ENCODE measurements at places on chromosomes 12 and 14.

GRCh38 chr12:96878704-96879103 is 28.4 kb upstream of the NEDD1 start:
- DNase-seq = no peak

GRCh38 chr12:52327830-52328500 is 6.8 kb upstream of the KRT83 start:
- no peak for DNase-seq

DNA sequence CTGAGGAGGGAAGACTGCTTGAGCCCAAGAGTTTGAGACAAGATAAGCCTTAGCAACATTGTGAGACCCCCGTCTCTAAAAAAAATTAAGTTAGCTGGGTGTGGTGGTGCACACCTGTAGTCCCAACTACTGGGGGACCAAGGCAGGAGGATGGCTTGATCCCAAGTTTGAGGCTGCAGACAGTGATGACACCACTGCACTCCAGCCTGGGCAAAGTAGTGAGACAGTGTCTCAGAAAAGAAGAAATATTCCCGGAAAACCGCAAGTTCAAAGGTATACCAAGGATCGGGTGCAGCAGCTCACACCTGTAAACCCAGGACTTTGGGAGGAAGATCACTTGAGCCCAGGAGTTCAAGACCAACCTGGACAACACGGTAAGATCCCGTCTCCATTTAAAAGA is 5.8 kb downstream of the PTGES3 start:
- DNase-seq = no peak

- no peak for DNase-seq
Observed at GRCh38 chr12:26226629-26227360, 31.4 kb downstream of the SSPN start.

GRCh38 chr12:3836641-3837040 is 36.6 kb downstream of the PARP11 start:
- DNase-seq = no peak

DNA sequence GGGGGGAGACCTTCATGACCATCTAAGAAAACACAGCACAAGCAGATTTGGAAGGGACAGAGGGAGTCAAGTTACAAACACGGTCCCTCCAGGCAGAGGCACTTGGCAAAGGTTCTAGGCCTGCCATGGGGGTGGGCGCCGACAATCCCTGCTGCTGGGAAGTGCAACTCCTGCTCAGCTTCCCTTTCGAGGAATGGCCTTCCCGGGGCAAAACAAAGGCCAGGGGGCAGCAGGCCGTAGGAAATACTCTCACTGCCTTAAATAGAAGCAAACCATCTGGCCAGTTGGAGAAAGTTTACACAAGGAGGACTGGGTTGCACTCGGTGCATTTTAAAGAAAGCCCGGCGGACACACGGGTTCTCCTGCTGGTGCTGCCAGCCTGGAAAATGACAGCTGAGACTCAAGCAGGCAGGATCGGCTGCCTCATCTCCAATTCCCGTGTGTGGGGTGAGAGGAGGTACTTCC is 65.8 kb downstream of the ITPK1 start:
- DNase-seq = no peak

DNA sequence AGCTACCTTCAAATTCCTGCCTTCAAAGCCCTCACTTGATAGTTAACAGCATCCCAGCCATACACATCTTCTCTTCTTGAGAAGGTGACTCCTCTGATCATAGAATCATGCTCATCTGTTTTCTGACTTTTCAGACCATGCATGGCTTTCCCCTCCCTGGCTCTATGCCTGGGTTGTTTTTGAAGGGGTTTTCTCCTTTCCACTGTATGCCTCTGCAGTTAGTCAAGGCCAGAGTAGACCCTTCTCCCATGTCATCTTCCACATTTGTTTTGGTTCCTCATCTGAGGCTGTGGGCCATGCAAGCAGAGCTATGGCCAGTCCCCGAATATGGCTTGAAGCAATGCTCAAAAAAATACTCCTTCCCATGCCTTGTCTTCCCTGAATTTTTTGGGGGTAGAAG is 14.3 kb upstream of the MCRS1 start:
- no peak for DNase-seq

DNA sequence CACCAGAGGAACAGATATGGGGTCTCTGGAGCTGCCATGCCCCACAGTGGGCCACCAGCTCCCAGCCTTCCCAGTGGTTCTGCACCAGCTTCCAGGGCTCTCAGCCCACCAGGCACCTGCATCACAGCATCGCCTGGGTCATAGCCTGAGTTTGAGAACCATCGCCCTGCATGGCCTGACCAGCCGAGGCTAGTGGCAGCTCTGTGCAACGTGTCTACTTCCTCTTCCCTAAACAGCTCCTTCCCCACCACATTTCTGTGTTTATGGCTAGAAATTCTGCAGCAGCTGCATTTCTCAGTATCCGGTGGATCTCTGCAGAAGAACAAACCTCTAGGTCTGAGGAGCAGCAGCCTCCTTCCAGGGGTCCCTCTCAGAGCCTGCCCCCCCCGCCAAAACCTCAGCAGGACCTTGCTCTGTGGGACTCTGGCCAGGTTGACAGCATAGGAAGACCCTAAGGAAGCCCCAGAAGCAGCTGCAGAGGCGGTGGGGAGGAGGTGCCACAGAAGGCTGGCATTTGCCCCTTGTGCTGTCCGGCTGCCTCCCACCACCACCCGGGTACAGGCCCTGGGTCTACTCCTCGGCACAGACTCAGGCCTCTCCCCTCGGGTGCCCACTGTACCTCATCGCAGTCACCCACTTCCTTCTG is 47.7 kb downstream of the PSMA6 start:
- no peak for DNase-seq

DNA sequence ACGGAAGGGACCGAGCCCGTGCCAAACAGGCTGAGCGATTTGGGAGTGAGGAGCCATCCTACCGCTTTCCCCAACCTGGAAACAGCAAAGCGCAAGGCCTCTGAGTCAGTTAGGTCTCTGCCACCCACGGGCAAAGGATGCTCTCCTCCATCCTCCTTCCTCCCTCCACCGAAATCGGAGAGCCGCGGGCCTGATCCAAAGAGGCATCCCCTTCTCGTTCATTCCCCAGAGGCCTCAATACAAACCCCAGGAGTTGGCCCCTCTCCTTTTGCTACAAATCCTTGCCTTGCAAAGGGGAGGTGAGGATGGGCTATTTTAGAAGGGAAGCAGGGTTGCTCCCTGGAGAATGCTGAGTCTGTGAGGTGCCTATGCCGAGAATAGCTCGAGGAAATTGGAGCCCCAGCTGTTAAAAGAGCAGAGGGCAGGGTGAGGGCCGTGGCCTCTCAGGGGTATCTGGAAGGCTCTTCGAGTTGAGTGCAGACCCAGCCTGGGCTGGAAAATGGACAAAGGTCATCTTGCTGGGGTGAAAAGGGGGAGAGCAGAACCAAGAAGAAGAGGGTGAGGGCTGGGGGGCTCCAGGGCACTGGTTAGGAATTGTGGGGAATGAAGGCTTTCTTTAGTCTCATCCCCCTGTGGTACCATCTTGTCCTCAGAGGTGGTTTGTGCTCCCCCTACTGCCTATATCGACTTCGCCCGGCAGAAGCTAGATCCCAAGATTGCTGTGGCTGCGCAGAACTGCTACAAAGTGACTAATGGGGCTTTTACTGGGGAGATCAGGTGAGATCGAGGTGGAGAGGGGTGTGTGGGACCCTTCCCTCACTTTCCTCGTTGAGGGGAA is 1.1 kb downstream of the TPI1 start:
- DNase-seq = peak; percentile 23

DNA sequence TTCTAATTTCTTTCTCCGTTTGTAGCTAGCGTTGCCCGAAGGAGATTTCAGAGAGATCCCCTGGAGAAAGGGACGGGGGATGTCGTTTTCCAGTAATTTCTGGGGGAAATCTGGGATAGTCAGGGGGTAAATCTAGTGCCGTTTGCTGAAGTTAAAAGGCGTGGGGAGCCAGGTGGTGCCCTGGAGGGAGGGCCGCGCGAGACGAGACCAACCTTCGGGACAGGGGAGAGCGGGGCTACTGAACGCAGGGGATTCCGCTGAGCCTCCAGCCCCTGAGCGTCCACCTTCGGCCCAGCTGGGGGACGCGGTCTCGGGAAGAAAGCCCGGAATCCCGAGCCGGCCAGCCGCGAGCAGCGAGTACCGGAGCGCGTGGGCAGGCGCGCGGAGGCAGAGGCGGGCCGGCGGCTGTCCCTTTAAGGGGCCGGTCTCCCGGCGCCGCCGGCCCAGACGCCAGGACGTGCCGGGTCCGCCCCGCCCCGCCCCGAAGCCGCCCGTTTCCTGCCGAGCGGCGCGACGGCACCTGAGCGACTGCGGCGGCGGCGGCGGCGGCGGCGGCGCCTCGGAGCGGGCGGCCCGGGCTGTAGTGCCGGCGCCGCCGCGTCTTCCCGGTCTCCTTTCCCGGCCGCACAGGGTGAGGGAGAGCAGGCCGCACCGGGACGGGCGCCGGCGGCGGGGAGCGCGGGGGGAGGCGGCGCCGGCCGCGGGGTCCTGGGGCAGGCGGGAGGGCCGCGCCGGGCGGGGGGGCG is at the start of gene KTN1:
Gene KTN1 (plus strand): TSS at position 484 of the 746 bp plus-strand sequence. CDS start 31,842 bp downstream, outside the sequence.
- DNase-seq = peak; percentile 72

- DNase-seq = no peak
Observed at GRCh38 chr14:101182476-101182875, 279.0 kb upstream of the RTL1 start.

- DNase-seq = peak; percentile 57
Observed at GRCh38 chr12:52879394-52880351, 25.2 kb downstream of the KRT8 start.

- DNase-seq = no peak
Observed at GRCh38 chr14:105311838-105312237, 2.7 kb upstream of the PACS2 start.
